Activated CD4-positive, alpha-beta T cell treated with anti-CD3 and anti-CD28 coated beads, Interleukin-2, amount 50 U/mL, for 4 hours (primary cell): ENCODE measurements at places on chromosomes 12 and 14.

DNA sequence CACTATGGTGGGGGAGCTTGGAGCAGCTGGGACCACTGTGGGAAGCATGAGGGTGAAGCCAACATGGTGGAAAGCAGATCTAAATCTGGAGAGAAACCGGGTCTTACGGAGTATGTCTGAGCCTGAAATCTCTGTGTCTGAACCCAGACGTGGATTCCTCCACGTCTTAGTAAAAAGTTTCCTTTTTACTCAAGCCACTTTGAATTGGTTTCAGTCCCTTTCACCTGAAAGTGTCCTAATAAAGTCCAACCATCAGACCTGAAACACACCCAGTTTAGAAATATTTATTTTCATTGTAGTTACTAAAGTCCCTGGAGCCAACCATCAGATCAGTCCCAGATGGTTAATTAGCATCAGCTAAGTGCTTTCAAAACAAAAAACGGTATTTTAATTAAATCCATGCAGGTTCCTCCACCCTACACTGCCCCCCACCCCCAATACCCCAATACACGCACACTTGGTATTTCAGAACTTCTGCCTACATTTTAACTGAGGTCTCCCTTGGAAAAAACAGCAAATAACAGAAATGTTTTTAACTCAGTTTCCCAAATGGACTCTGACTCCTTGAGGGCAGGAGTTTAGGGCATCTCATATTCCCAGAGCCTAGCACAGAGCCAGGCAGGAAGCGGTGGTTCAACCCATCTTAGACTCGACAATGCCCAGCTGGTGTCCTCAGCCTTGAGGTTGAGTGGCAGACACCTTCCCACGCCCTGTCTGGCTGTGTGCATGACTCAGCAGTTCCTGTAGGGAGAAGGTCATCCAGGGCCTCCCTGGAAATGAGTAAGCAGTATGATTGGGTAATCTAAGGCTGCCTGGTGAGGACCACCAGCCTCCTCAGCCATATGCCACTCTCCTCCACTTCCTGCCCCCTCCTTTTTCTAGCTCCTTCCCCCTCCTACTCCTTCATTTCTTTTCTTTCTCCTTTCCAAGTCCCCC lies 175.8 kb downstream of the TTC8 start:
- DNase-seq: no peak

DNA sequence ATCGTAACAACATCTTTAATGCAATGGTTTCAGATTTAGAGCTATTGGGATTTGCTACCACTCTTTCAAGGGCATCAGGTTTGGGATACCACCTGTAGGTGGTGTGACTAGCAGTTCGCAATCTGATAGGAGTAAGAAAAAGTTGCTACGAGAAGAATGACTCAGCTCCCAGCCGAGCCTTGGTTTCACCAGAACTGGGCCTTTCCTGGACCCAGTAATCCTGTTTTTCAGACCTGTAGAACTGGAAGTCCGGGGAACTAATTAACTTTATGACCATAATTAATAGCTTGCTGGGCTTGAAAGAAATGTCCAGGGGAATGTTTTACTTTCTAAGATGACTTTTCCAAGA lies 770 bp downstream of the ABHD4 start:
- peak; percentile 30 for DNase-seq

GRCh38 chr12:90303771-90304170 lies 595.1 kb upstream of the ATP2B1 start:
- no peak for DNase-seq

GRCh38 chr12:53299101-53299453 lies 418 bp upstream of the MYG1 start:
- DNase-seq: peak; percentile 25

DNA sequence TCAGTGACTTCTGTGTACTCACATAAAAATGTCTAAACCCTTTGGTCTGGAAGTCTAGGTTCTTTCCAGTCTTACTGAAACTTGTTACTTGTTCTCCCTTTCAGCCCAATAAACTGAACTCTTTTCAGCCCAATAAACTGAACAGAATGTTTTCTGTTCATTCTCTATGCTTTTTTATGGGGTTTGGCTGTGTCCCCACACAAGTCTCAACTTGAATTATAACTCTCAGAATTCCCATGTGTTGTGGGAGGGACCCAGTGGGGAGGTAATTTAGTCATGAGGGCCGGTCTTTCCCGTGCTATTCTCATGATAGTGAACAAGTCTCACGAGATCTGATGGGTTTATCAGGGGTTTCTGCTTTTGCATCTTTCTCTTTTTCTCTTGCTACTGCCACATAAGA lies 15.0 kb upstream of the NEDD1 start:
- DNase-seq: no peak

- no peak for DNase-seq
Measured at GRCh38 chr12:8680533-8680932, 17.3 kb upstream of the RIMKLB start.

DNA sequence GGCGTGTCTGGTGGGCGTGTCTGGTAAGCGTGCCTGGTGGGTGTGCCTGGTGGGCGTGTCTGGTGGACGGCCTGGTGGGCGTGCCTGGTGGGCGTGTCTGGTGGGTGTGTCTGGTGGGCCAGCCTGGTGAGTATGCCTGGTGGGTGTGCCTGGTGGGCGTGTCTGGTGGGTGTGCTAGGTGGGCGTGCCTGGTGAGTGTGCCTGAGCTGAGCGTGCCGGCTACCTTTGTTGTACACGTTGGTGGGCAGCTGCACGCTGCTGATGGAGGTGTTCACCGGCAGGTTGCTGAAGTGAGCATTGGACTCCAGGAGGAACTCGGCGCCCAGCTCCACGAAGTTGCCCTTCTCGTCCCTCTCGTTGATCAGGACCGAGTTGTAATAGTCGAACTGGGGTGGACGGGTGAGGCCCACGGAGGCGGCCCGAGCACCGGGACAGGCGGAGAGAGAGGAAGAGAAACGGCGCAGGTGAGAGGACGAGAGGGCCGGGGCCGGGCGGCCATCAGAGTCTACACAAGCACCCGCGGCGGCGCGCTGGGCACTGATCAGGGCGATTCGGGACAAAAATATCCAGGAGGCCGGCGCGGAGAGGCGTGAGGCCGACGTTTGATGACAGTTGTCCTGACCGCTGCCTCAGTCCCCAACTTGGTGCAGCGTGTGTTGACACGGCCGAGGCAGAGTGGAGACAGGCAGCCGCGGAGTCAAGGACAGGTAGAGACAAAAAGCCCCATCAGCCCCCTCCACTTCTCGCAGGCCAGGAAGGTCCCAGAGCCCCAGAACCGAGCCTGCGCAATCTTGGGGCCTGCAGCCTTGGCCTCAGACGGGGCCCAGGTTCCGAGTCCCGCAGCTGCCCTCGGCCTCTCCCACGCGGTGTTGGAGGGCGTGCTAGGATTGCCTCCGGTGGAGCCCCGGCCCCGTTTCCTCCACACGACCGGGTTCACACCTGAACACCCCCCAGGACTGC lies 10.5 kb downstream of the CACNA2D4 start:
- peak; percentile 16 for DNase-seq

- no peak for DNase-seq
Measured at GRCh38 chr12:123253641-123254459, 17.8 kb downstream of the CDK2AP1 start.

DNA sequence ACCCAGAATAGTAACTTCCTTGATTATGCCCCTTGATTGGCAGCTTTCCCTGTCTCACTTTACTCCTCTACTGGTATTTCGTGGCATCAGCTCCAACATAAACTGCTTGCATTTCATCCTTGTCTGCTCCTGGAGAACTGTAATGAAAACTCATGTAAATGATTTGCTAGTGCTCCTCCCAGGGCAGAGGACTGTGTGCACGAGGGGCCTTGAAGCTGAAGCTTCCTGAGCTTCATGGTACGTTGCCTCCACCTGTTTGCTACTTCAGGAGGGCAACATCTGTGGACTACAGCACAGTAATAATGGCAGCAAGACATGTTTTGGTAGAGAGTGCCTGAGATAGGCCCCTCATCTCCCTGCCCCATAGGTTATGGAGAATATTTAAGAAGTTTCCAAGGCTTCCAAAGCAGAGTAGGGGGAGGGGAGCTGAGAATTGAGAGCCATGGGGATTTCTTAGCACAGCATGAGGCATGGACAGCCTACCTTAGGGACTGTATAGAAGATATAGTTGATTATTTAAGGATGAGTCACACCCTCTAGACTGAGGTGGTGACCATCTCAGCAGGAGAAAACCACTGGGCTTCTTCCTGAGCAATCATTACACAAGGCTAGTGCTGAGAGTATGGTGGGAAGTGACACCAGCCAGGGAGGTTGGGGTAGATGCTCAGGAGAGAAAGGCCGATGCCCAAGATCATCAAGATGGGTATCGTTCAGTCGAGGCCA lies 29.5 kb downstream of the CCDC198 start:
- DNase-seq: no peak

DNA sequence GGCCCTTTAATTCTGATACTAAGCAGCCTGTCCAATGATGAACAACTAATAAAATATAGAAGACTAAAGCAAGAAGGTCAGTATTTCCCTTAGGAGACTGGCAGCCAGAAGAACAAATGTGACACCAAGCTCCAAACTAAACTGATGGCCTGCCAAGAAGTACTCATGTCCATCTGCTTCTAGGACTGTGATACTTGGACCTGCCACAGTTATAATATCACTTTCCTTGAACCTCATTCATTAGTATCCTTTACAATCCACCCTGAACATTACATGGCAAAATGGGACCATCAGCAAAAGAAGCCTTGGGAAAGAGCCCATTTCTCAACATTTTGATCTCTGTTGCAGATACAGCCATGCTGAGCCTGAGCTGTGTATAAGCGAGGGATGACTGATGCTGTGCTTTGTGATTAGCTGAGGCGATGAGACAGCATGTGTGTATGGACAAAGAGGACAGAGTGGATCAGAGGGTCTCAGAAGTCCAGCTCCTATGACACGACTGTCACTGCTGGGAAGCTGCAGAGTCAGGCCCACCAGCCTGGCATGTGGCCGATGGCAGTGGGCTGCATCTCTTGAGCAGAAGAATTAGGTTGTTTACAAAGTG lies 73.9 kb downstream of the TGFB3 start:
- DNase-seq: no peak

DNA sequence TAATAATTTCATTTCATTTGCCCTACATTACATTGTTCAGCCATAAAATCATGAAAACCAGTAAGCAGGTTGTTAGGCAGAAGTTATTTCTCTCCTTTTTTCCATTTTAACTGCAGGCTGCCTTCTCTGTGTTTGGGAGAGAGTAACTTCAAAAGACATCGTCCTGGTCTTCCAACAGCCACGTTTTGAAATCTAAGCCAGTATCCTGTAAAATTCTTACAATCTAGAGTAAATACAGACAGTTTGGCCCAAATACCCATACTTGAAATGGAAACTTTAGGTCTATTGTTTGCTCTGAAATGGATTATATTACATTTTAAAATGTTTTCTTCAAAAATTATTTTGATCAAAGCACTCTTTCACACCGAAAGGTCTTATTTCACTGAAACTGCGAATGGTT lies 66.1 kb upstream of the SLCO1C1 start:
- no peak for DNase-seq

DNA sequence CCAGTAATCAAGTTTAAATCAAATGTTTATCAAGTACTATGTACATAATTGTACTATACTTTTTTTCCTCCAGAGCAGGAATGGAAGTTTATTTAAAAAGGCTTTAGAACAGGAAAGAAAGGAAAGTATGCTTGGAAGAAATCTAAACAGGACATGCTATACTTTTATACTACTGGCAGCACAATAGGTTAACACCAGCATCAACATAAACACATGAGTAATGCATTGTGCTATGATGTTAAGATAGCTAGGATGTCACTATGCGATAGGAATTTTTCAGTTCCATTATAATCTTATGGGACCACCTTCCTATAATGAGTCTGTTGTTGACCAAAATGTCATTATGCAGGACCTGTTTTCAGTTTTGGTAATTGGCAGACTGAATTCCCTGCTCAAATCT lies 41.5 kb upstream of the ANKS1B start:
- DNase-seq: no peak

GRCh38 chr12:94702696-94703095 lies 52.3 kb upstream of the TMCC3 start:
- DNase-seq: no peak

- DNase-seq: no peak
Measured at GRCh38 chr12:107032266-107032665, 45.3 kb upstream of the MTERF2 start.

GRCh38 chr12:105878964-105879363 lies 259.8 kb downstream of the NUAK1 start:
- DNase-seq: no peak

GRCh38 chr14:84708865-84709264 lies 821.1 kb upstream of the FLRT2 start:
- DNase-seq: no peak

GRCh38 chr14:24895243-24895583 lies 154.7 kb downstream of the STXBP6 start:
- DNase-seq: no peak

- DNase-seq: no peak
Measured at GRCh38 chr14:89266754-89267153, 150.3 kb downstream of the FOXN3 start.

GRCh38 chr14:106694638-106695393 lies 1168.4 kb downstream of the TMEM121 start:
- DNase-seq: peak; percentile 62

- DNase-seq: no peak
Measured at GRCh38 chr12:58513301-58513834, 406.9 kb downstream of the LRIG3 start.

DNA sequence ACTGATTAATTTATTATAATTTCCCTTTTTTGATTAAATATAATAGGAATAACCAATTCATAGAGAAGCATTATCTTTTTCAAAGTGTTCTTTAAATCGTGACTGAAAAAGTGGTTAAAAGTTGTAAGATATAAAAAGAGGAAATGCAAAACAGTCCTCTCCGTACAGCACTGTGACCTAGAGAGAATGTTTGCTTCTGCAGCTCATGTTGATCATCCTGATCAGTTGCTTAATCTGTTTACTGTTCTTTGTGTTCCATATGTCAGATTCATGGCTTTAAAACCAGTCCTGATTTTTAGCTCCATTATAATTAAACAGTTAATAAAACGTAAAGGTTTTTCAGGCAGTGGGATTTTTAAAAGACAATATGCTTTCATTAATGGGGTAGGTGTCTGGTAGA lies 4.7 kb downstream of the TTC8 start:
- no peak for DNase-seq

- DNase-seq: no peak
Measured at GRCh38 chr12:70744178-70744577, 106.9 kb upstream of the PTPRB start.

- no peak for DNase-seq
Measured at GRCh38 chr14:84871734-84872133, 658.2 kb upstream of the FLRT2 start.

DNA sequence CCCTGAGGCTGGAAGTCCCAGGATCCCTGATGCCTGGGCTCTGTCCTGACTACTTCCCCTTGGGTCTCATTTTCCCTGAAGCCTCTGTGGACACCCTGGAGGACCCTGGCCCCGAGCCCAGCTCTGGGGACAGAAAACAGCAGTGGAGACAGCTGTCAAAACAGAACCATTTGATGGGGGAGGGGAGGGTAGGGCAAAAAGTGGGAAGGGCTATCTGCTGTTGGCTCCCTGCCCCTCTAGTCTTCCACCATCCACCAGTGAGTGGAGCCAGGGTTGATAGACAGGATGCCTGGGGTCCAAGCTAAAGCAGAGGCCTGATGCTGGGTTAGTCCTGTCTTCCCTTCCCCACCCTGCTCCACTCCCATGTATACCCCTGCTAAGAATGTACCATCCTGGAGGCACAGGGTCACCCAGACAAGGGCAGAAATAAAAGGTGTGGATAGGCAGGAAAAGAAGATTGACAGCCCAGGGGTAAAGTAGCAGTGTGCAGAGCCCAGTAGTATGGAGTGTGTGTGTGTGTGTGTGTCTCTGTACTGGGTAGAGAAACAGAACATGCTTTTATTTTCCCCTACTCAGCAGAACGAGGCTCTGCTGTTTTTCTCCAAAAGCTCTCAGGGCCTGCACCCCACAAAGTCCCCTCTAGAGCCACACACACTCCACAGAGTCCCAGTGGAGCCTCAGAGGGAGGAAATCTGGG lies 9.8 kb downstream of the ZNF385A start:
- DNase-seq: no peak

GRCh38 chr12:100823963-100824362 lies 29.4 kb downstream of the ANO4 start:
- no peak for DNase-seq
